Bone marrow (tissue), 2 donors: ENCODE measurements at places on chromosomes 1 and 21.

DNA sequence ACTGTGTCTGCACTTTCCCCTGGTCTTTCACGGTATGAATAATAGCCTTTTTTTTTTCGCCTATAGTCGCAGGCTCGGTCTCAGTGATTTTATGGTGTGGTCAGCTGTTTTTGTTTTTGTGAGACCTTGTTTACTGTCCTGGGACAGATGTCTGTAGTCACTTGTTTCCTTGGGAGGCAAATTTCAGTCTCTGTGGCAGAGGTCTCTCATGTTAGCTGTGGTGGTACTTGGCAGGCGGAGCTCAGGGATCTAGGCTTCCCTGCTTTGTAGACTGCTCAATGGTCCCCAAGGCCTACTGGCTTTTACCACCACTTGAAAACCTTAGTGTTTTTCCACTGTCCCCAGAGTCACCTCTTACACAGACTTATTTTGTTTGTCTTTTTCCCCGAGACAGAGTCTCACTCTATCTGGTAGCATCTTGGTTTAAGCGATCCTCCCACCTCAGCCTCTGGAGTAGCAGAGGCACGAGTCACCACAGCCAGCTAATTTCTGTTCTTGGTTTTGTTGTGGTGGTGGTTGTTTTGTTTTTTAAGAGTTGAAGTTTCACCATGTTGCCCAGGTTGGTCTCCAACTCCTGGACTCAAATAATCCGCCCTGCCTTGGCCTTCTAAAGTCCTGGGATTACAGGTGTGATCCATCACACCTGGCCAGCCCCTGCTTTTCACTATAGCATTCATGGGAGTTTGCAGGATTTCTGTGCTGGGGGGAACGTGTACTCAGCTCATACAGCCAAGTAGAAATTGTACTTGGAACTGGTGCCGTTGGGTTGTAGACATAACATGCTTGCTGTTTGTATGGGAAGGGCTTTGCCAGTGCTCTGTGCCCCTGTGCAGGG lies 10.3 kb downstream of the RNU1-2 start:
- DNase-seq = no peak

DNA sequence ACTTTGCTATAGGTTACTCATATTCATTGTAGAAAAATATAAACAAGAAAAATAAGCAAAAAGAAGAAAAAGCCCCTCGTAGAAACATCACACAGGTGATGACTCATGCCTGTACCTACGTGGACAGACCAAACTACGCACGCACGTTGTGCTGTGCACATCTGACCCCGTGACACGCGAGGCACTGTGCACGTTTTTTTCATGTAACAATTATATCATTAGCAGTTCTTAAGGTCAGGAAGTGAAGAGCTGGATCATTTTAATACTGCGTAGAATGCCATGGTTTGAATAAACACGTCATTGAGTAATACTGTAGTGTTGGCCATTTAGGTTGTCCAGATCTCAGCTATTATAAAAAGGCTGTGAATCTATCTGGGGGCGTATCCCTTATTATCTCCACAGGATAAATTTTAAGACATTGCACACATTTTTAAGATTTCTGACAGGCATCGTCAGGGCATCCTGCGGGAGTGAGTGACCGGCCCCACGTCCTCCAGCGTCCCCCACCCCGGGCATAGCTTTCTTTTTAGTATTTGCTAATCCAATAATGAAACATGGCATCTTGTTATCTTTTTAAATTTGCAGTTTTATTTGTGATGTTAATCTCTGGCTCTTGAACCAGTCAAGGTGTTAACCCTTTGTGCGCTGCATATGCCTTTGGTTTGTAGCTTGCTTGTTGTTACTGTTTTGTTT lies 23.4 kb upstream of the ADARB1 start:
- DNase-seq = no peak

DNA sequence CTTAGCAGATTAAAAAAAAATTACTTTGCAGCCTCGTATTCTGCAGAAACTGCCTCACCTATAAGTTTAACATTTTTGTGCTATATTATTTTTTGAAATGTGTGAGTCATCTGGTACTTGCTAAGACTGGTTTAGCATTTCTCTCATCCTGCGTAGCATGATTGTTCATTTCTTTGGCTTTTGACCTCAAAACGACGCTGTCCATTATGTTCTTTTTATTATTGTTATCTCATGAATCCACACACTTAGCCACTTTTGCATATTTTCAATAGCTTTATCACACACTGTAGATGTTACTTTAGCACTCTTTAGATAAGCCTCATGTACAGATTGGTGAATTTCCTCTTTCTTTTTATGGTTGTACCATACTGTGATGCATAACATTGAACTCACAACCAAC lies 1004.9 kb upstream of the NCAM2 start:
- no peak for DNase-seq

GRCh38 chr1:151611288-151611790 lies 511 bp upstream of the SNX27 start:
- peak; percentile 18 for DNase-seq

GRCh38 chr1:25799352-25799934 lies 550 bp upstream of the SELENON start:
- no peak for DNase-seq

DNA sequence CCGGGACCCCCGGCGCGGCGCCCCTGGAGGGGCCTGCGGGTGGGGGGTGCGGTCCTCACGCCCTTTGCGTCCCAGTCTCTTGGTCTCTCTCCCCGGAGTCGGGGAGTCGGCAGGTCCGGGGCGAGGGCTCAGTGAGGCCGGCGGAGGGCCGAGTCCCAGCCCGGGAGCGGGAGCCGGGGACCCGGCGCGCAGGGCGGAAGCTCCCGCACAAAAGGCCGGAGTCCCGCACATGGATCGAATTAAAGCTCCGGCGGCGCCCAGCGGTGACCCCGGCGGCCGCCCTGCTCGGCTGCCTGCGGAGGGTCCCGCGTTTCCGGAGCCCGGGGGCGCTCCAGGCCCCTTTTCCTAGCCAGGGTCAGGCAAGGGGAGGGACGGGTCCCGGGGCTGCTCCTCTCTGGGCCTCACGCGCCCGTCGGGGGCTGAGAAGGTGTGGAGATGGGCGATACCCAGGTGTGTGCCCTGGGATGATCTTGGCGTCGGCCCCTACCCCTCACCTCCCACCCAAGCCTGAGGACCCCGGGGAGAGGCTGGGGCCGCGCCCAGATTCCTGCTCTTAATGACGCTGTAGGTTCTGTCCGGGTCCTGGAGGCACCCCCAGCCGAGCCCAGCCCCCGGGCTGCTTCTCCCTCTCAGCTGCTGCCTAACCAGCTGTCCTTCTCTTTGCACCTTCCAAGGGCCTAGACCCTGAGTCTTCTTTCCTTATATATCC lies 512 bp downstream of the FBLIM1 start:
- DNase-seq = no peak

DNA sequence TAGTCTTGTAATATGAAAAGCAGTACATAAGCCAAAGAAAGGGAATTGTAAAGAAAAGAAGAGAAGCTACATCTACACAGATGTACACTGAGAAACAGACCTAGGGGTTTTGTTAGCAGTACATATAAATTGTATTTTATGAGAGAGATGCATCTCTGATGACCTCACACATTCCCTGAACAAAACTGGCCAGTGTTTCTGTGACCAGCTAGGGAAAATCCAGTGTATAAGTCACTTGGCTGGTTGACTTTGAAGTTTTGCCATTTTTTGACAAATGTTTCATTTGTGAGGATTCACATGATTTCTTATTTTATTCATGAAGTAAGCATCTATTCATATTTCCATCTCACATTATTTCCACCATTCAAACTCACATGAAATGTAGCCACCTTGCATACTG lies 28.3 kb upstream of the DYNLT5 start:
- DNase-seq = no peak

DNA sequence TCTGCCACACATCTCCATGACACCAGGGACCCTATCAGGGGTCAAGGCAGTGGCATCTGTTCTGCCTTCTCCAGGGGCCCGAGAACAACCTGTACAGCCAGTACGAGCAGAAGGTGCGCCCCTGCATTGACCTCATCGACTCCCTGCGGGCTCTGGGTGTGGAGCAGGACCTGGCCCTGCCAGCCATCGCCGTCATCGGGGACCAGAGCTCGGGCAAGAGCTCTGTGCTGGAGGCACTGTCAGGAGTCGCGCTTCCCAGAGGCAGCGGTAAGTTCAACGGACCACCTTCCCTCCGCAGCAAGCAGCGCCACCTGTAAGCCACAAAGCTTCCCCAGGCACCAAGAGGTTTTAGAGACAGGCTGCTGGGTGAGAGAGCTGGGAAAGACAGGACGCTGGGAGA lies 15.9 kb downstream of the MX2 start:
- no peak for DNase-seq

DNA sequence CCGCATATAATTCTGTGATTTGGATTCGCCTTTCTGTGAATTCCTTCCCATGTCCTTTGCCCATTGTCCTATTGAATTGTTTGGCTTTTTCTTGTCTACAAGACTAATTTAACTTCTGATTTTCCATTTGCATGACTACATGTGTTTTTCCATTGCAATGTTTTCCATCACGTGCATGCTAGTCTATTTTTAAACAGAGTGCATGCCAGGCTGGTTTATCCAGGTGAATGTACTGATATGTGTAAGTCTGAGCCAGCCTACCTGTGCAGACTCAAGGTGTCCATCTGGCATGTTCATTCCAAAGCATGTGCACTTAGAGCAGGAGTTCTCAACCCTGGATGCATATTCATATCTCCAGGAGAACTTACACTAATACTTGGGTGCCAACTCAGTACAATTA lies 59.7 kb downstream of the INAVA start:
- no peak for DNase-seq

GRCh38 chr21:42266971-42267556 lies 48.1 kb downstream of the ABCG1 start:
- no peak for DNase-seq

- DNase-seq = no peak
Measured at GRCh38 chr1:217889401-217889800, 258.3 kb downstream of the SPATA17 start.

DNA sequence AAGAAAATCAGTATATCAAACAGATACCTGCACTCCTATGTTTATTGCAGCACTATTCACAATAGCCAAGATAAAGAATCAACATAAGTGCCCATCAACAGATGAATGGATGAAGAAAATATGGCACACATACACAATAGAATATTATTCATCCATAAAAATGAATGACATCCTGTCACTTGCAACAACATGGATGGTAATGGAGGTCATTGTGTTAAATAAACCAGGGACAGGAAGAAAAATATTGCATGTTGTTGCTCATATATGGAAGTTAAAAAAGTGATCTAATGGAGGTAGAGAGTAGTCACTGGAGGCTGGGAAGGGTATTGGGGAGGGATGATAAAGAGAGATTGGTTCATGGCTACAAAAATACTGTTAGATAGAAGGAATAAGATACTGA lies 65.4 kb upstream of the CR2 start:
- no peak for DNase-seq

DNA sequence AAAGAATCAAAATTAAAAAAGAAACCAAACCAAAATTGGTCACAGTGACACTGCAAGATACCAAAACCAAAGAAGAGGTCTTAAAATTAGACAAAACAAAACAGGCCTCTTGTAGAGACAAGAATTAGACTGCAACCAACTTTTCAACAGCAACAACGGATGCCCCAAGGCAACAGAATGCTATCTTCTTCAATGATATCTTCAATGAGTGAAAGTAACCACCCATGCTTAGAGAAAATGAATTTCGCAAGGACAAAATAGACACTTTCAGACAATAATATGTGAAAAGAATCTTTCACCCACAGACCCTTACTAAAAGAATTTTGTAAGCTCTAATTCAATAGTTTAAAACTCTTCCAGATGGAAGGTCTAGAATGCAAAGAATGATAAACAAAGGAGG lies 41.7 kb downstream of the USP48 start:
- DNase-seq = no peak

DNA sequence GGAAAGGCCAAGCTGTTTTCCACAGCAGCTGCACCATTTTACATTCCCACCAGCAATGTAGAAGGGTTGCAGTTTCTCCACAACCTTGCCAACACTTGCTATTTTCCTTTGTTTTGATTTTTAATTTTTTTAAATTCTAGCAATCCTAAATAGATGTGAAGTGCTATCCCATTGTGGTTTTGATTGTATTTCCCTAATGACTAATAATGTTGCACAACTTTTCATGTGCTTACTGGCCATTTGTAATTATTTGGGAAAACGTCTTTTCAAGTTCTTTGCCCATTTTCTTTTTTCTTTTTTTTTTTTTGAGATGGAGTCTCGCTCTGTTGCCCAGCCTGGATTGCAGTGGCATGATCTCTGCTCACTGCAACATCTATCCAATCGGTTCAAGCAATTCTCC lies 53.9 kb downstream of the VCAM1 start:
- no peak for DNase-seq

- DNase-seq = no peak
Measured at GRCh38 chr1:54272134-54272533, 72.2 kb downstream of the MRPL37 start.

DNA sequence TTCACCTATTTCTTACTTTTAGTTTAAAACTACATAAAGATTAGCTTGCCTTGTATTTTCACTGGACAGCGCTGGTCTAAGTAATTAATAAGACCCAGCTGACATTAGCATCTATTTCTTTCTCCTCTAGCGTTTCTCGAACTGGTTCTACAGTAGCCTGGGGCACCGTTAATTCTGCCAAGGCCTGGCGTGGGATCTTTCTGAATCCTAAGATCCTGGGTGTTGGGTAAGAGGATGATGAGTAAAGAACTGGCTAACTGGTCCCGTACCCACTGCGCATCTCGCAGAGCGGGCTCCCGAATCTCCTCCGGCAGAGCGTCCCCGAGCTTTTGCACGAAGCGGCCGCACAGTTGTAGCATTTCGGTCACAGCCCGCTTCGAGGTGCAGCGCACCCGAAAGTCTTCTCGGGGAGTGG lies 309 bp downstream of the NSL1 start:
- no peak for DNase-seq

DNA sequence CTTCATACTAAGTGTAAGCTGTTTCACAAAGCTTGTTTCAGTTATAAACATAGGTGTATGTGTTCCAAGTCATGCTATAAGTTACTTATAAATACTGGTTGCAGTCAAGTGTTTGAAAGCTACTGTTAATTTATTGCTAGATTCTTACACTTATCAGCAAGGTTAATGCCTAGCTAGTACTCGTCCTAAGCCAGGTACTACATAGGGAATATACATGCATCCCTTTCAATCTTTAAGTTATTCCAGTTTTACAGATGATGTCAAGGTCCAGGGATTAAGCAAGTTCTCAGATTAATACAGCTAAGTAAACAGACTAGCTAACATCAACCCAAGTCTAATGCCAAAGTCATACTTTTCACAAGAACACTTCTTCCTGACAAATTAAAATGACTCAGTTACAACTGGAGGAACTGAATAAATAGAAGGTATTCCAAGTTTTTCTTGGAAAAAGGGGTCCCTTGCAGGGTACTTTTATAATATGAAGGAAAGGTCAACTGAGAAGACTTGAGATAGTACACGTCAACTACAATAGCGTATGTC lies 652.2 kb upstream of the USP24 start:
- DNase-seq = no peak

DNA sequence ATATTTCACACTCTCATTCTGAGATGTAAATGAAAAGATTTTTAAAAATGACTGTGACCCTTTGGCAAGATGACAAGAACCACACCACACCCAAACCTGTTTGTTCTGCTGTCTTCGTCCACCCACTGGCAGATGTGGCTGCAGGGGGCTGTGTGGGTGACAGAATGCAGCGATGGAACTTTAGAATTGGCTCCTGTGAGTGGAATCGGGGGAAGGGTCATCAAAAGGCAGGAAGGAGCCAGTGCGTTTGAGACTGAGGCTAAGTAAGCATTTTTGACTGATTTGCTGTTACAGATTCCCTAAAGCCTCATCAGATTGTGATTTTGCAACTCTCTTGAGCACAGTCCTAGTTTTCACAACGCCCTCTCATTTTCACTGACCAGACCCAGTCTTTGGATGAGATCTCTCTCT lies 111.2 kb upstream of the ADGRL2 start:
- DNase-seq = no peak

GRCh38 chr1:211705467-211706091 lies 30.2 kb upstream of the NEK2 start:
- DNase-seq = no peak
